ENCODE measurements at places on chromosomes 7 and 10.

- DNase-seq: no peak
Observed at GRCh38 chr10:103265717-103266329, 11.1 kb upstream of the INA start.

- DNase-seq: no peak
Observed at GRCh38 chr7:70434376-70434775, 697.6 kb upstream of the GALNT17 start.

DNA sequence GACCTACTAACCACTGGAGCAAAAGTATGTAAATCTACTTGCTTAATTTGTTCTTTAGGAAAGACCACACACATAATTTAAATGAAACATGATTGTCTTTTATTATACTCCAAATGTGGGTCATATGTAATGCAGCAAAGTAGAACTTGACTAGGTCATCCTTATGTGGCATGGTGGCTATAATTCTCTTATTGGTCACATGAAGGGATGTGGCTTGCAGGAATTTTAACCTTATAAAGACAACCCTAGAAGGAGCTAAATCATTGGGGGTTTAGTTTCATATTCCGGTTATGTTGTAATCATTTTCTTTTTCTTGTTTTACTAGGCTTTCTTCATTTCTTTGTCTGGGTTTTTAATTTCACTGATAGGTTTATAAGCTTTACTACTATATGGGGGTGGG is 93.9 kb downstream of the SEPTIN7 start:
- no peak for DNase-seq

DNA sequence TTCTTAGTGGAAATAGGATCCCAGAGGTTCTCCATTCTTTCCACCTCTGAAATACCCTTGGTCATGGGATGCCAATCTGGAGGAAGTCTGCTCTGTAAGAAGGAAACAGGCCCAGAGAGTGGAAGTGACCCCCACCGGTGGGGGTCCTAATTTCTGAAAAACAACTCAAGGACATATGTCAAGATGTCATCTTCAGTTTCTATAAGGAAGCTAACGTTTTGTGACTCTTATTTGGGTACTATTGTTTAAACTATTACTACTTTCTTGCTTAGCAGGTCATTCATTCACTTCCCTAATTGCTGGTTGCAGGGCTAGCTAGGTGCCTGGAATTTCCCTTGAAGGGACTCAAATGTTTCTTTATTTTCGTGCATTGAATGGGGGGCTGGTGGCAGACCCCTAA is 1.9 kb upstream of the ZNF775 start:
- DNase-seq: no peak

DNA sequence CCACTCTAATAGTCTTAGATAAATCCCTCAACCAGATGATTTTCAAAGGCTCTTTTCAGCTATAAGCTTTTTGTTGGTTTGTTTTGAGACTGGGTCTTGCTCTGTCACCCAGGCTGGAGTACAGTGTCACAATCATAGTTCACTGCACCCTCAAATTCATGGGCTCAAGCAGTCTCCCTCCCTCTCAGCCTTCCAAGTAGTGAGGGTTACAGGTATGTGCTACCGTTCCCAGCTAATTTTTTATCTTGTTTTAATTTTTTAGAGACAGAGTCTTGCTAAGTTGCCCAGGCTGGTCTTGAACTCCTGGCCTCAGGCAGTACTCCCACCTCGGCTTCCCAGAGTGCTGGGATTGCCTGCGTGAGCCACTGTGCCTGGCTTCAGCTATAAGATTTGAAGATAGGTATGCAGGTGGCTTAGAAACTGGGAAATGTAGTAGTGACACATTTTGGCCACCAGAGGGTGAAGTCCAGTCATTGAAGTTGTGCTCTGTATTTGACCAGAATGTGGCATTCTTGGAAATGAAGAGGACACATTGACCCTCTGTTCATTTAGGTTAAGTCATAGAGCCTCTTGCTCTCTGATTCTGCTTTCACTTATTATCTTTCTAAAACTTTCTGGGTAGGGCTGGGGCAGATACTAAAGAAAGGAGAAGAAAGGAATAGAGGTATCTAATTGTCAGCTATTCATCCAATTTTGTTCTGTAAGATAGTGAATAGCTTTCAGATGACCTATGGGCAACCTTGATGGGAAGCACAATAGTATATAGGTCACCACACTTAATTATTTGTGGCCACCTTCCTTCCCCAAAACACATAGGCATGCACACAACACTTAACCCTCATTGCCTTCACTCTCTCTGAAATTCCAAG is 36.0 kb downstream of the R3HCC1L start:
- no peak for DNase-seq

DNA sequence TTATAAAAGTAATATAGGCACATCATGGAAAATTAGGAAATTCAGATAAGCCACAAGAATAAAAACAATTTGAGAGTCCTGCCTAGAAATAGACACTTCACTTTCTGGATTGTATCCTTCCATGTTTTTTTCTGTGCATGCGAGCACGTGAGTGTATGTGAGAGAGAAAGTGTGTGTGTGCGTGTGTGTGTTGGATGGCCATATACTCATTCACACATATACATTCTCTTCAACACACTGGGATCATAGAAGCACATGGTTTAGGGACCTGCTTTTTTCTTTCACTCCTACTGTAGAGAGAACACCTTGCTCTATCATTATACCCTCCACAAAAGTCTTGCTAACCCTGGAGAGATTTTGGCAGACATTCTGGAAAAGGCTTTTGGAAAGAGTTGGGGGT is 7.5 kb downstream of the FFAR4 start:
- no peak for DNase-seq

Data from HS-27A (cell line).